ENCODE measurements at places on chromosomes 12 and 14. TPM values are rescaled to one million over a fixed set of nuclear protein-coding genes. Genes with fewer than 3 reads are reported as not detected.

BRI3BP gene
- 10.3 TPM for total RNA-seq

DNA sequence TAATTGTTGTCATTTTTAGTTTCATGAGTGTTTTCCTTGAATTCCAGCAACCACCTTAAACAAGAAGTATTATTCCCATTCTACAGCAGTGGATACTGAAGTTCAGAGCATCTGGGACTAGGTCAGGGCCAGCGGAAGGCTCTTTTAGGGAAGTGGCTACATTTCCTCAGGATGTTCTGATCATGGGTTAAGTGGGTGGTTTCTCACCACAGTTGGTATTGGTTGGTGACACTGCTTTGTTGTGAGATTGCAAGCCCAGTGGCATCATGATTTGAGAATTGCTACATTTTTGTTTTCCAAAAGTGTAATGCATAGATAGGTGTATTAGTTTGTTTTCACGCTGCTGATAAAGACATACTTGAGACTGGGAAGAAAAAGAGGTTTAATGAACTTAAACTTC, 47.1 kb downstream of the SYNE2 start:
- no peak for DNase-seq

- DNase-seq, result no peak
Observed at GRCh38 chr14:52619687-52620086, 67.1 kb downstream of the GPR137C start.

DNA sequence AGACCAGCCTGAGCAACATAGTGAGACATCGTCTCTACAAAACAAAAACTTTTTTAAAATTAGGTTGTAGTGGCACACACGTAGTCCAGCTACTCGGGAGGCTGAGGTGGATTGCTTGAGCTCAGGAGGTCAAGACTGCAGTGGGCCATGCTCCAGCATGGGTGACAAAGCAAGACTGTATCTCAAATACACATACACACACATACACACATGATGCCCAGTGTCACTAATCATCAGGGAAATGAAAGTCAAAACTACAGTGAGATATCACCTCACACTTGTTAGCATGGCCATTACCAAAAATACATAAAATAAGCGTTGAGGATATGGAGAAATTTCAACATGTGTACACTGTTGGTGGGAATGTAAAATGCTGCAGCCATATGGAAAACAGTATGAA, 33.2 kb upstream of the KICS2 start:
- DNase-seq, result no peak

DNA sequence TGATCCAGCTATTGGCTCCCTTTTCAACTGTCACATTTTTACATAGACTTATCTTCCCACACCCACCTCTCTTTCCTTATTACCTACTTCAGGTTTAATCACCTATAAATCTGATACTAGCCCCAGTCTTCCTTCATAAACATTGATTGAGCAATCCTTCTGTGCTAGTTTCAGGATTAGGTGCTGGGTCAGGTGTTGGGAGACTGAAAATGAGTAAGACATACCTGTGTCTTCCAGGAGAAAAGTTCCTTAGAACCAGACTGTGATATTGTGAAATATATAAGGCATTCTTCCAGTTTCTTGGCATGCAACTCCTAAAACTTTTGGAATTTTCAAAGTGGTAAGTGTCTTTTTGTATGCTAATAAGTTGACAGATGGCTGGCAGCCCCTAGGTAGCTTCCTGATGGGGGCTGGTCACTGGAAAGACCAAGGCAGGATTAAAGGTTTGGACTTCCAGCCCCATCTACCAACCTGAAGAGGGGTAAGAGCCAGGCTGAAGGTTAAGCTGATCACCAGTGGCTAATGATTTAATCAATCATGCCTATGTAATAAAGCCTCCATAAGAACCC, 4.6 kb downstream of the ANO6 start:
- no peak for DNase-seq

Measured in M059J (cell line).